ENCODE measurements at places on chromosomes 2 and 18.

DNA sequence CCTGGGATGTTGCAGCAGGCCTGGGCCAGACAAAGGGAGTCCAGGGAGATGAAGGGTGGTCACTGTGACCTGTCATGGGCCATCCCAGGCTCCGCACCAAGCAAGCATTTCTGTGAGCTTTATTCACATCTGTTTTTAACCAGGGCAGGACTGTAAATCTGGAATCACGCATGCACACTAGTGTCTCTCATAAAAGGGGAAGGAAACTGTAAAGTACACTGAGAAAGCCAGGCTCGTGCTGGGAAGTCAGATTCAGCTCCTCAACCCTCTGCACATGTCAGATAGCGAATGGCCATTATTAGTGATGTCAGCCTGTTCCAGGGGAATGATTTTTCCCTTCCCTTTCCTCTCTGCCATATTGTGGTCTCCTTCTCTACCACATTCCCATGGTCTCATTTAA, 818.6 kb upstream of the RAB6C start:
- no peak for DNase-seq

DNA sequence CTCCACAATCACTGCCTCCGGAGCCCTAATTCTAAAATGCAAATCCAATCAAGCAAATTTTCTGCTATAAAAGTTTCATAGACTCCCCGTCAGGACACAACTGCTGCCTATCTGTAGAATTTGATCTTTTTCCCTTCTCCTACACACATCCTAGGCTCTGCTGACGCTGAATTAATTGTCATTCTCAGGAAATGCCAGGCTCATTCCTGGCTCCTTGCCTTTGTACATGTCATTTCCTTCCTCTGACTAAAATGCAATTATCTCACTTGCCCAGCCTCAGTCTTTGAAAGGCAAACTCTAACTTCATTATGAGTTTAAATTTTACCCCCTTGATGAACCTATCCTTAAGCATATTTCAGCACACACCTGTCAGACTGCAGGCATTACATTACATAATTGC, 844.9 kb upstream of the CRIM1 start:
- DNase-seq: no peak

DNA sequence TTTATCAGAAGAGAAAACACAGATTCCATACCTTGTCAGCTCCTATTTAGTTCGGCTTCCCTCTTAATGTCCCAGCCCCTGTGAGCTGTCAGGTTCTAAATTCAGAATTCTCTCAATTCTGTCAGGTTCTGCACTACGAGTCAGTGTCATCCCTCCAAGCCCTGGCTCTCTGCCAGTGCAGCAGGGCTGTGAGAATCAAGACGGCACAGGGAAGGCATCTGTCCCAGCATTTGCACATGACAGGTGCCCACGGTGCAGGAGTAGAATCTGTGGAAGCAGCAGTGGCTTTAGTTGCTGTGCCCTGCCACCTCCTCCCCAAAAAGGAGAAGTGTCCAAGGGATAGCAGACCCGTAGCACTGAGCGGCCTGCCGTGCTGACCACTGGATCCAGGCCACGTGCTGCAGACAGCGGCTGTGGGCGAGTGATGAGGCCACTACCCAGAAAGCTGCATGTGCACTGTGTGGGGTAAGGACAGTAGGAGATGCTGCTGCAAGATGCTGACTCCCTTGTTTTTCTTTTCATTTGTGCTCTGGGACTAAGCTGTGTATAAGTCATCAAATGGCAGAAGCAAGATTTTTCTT, 12.8 kb downstream of the RBFA start:
- no peak for DNase-seq

- DNase-seq: no peak
Observed at GRCh38 chr2:54579682-54580620, 123.8 kb downstream of the SPTBN1 start.

GRCh38 chr18:71301596-71301995, 1012.8 kb downstream of the SOCS6 start:
- DNase-seq: no peak

DNA sequence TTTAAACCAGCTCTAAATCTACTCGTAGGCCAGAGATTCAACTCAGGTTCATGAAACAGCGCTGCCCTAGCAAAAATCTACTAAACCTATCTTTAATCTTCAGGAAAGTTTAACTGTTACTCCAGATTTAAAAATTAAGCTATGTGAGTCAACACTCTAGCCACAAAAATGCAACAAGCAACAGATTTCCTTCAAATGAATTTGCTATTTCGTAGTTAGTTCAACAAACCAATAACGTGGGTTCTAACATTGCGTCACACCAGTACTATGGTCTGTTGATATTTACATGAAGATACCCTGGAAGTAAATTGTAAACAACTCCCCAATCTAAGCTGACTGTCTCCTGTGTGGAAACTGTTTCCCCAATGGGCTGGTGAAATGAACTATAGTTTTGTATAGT, 71.2 kb downstream of the FIGN start:
- DNase-seq: no peak

DNA sequence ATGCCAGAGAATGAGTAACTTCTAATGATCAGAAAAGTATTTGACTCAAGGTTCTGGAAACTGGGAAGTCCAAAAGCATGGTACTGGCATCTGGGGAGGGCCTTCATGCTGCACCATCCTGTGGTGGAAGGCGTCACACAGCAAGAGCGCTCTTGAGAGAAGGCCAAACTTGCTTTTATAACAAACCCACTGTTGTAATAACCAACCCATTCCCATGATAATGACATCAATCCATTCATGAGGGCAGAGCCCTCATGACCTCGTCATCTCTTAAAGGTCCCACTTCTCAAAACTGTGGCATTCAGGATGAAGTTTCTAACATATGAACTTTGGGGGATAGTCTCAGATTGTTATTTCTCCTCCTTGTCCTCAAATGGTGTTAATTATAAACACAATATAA, 67.8 kb downstream of the COA5 start:
- no peak for DNase-seq

GRCh38 chr2:17539611-17540092, 844 bp upstream of the VSNL1 start:
- DNase-seq: no peak

DNA sequence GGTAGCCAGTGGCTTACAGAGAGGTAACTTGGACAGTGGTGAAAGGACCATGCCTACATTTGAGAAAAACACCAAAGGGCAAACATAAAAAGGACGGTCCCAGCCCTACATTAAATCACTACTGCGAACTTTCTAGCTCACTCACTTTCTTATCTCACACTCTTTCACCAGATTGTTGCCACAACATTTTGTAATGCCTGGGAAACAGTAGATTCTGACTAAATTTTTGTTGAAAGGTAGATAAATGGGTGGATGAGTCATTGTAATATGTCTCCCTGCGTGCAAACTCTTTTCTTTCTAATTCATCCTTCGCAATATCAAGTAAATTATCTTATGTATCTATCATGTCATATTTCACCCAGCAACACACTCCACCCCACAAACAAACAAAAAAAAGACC, 192.2 kb downstream of the IRS1 start:
- DNase-seq: no peak

- DNase-seq: no peak
Observed at GRCh38 chr2:48755473-48755872, at the start of gene LHCGR. TSS of gene LHCGR (minus strand) at chr2:48755724. CDS start at chr2:48755671, 53 bp downstream.

DNA sequence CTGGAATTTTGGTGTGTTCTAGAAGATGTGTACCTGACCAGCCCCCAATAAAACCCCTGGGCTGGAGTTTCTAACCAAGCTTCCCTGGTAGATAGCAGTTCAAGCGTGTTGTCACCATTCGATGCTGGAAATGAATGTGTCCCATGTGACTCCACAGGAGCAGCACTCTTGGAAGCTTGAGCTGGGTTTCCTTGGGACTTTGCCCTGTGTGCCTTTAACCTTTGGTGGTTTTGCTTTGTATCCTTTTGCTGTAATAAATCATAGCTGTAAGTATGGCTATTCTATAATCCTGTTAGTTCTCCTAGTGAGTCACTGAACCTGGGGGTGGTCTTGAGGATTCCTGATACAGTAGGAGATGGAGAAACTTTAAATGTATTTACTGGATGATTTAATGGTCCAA, 65.2 kb downstream of the KLHL14 start:
- DNase-seq: no peak

DNA sequence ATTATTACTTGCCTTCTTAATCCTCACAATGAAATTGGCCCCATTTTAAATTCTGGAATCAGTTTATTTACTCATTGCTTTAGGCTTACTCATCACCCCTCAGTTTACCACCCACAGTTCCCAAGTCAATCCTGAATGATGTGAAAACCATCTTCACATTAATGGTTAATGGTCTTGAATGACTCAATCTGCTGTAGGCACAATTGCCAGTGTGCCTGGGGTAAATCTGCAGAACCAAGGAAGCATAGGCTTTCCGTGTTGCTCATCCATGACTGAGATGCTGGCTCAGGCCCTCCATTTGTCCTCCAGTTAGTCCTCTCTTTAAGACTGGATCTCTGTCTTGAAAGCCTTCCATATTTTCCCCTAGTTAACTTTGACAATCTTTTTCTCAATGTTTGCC, 164.5 kb downstream of the PMAIP1 start:
- DNase-seq: no peak

- no peak for DNase-seq
Observed at GRCh38 chr18:3424280-3424890, 25.6 kb upstream of the TGIF1 start.

- DNase-seq: no peak
Observed at GRCh38 chr2:28322456-28322855, 70.2 kb upstream of the FOSL2 start.

DNA sequence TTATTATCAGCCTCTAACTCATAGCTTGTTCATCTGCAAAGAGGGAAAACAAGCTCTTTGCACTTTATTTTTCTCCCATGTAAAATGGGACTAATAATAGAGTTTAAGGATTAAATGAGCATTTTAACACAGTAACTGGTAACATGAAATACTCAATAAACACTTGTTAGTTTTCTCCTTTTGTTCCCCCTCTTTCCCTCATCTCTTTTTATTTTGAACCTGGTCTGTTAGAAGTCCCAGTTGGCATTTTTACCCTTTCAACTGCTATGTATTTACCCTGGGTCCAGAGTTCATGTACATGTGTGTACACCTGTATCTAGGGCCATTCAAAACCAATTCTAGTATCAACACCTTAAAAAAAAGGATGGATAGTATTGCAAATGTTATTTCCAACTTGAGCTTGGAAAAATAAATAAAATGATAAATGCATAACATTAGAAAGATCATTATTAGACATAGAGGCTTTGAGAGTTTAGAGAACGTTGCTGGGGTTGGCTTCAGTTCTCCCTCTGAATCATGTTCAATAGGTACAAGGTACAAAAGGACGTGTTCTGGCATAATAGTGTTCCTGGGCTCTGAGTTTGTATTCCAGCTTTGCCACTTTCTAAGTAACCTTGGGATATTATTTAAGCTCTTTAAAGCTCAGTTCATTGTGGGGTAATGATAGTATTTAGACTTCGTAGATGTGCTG, 5.2 kb upstream of the VPS54 start:
- no peak for DNase-seq

DNA sequence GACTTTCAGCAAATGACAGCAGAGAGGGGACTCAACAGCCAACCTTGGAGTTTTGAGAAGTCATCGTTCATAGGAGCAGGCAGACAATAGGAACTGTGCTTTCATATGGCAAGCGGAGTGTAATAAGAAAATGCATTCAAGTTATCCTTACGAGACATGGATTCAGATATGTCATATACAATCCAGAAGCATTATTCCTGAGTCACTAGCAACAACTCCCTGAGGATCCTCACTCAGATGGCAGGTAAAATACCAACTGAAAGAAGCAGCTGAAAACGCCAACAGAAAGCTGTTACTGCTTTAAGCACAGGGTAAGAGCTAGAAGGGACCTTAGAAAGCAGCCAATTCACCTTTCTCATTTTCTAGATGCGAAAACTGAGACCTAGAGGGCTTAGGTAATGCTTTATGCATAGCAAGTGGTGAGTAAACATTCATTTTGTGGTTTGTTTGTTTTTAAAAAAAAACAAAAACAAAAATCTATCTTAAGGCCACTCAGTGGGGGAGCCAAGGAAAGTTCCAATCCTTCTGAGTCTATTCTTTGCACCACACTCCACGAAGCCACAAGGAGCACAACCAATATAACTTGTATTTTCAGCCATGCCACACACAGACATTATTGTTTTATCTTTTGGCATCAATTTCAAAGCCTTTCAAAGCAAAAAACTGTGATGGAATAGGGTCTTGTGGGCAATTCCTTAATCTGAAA, 89.1 kb upstream of the RIOK3 start:
- no peak for DNase-seq

DNA sequence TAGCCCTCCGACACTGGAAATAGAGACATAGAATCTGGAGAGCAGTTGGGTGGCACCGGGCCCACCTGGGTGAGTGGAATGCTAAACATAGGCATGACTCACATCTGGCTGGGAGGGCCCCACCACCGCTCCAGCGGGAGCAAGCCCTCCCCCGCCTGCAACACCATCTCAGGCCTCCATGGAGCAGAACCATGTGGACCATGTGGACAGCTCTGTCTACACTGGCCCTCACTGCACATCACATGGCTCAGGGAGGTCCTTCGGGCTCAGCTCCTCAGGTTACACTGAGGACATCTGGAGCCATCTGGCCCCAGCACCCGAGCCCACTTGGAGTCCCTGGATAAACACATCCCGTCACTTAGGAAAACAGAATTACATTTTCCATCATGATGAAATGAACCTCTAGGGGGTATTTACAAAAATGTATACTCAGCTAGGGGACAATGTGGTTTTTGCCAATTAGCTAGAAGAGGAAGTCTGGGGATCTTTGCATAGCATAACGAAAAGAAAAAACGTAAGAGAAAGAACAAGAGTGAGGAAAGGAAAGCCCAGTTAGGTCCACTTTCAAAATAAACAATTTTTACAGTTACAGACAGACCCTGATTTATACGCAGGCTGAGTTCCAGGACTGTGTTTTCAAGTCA, 30.7 kb upstream of the MLPH start:
- DNase-seq: no peak

GRCh38 chr2:119491776-119492525, 32.3 kb downstream of the SCTR start:
- no peak for DNase-seq

- DNase-seq: no peak
Observed at GRCh38 chr2:27376151-27376865, 4.2 kb downstream of the ZNF513 start.

DNA sequence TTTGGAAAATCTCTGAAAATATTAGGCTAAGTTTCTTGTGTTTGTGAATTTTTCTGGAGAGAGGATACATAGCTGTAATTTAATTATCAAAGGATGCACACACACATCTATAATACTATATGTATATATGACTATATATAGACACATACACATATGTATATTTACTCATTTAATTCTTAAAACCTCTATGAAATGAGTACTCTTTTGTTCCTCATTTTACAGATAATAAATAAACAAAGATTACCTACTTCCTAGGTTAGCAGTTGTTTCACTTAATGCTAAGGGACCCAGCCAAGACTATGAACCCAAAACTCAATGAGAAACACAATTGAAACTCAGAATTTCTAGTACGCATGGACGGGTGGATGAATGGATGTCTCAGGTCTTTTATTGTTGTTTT, 145.6 kb downstream of the BCL2 start:
- no peak for DNase-seq

GRCh38 chr2:2230433-2230817, 100.7 kb downstream of the MYT1L start:
- DNase-seq: no peak

- no peak for DNase-seq
Observed at GRCh38 chr2:173280853-173281252, 73.8 kb upstream of the CDCA7 start.

Data from stimulated activated CD4-positive, alpha-beta T cell treated with anti-CD3 and anti-CD28 coated beads, Interleukin-12 subunit alpha, Interleukin-12 subunit beta, amount 100 ng/mL, for 24 hours (primary cell).